Activated CD4-positive, CD25-positive, alpha-beta regulatory T cell (primary cell): ENCODE measurements at places on chromosomes 1 and 21.

- DNase-seq = no peak
These were observed 3.3 kb downstream of the CSRP1 start for GRCh38 chr1:201503397-201504176.

GRCh38 chr1:36224537-36225282 lies 467 bp downstream of the THRAP3 start:
- DNase-seq = peak; percentile 81

GRCh38 chr1:218705391-218705790 lies 360.3 kb downstream of the TGFB2 start:
- no peak for DNase-seq

DNA sequence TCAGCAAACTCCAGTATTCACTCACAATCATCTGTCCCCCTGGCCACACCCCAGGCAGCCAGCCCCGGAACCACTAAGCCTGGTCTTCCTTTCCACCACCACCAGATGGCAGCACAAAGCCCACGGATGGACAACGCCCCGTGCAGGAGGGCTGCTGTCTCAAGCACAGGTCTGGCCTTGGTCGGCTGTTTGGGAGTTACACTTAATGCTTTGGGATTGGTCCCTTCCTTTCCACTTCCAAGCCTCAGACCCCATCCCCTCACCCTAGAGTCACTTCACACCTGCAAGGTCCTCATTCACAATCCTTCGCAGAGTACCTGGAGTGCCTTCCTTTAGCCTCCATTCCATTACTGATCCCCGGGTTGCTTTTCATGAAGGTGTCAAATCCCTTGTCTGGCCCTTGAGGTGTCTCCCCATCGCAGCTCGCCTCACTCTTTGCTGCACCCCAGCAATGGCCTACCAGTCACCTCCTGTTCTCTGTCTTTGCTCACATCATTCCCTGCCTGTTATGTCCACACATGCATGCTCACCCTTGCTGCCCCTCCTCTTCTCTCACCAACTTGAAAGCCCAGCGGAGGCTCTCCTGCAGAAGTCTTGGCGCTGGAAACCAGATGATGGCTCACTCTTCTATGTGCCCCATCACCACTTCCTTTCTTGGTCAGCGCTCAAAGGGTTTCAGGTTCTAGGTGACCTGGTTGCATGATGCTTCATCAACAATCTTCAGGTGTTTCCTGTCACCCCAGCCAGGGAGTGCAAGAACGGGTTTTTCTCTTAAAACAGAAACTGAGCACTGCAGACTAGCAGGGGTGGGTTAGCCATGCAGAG lies 24.9 kb upstream of the KCNA2 start:
- peak; percentile 80 for DNase-seq

DNA sequence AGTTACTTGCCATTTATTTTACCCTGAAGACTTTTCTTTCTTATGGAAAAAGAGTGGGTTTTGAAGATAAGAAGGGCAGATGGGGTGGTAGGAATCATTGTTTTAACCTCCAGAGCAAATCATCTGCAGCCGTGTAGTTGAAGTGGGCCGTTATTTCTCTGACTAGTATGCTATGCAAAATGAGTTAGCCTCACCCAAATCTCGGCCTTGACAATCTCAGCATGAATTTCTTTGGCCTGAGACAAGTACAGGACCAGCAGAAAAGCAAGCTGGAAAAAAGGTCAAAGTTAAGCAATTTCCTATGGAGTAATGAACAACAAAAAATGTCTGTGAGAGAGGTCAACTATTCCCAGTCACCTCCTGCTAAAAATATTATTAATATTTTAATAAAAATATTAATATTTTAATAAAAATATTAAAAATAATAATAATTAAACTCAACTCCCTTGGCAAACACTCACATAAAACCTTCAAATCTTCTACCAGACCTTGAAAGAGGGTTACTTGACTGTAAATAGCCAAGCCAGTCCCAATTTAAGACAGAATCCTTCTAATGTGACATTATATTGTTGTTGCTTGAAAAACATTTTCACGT lies 6.8 kb upstream of the TEKT2 start:
- no peak for DNase-seq

DNA sequence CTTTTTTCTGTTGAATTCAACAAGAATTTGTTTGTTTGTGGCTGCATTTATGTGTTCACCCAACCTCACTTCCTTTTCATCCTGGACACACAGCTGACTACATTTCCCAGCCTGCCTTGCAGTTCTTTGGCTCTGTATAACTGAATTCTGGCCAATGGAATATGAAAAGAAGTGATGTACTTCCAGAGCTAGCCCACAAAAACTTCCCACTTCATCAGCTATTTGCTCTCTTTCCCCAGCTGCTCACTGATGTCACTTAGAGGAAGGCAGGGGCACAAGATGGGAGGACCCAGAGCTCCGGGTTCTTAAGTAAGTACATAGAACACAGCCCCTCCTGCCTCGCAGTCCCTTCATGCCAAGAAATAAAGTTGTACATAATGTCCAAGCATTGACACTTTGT lies 235.0 kb upstream of the FGGY start:
- no peak for DNase-seq

GRCh38 chr1:12480748-12481362 lies 137.2 kb downstream of the DHRS3 start:
- no peak for DNase-seq
